ENCODE measurements at places on chromosomes 12 and 14. TPM values are rescaled to one million over a fixed set of nuclear protein-coding genes. Genes with fewer than 3 reads are reported as not detected.

DNA sequence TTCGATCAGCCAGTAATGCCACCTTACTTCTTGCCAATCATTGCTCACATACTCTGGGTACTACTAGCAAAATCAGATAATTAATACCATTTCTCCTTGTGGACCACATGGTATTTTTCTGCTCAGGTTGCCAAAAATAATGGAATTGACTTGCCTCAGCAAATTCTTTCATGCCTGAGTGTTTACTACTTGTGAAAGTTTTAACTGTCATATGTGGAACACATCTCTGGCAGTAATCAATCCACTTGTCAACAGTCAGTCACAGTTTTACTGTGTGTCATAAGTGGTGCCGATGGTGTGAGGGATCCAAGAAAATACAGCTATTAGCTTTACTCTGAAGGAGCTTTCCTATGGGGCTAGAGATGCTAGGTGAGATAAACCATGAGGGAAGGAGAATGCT, 55.3 kb upstream of the ATF1 start:
- no peak overlapping the region for H3K4me3 ChIP-seq
- no peaks in the 10 kb centered on the region for H3K4me1 ChIP-seq
- no peaks in the 10 kb centered on the region for H3K36me3 ChIP-seq
- peak overlapping the region; percentile 68 for H3K27ac ChIP-seq

Gene SIX6
- not detected for total RNA-seq

GRCh38 chr14:95307402-95308041, 12.2 kb downstream of the CLMN start:
- no peak overlapping the region for H3K27ac ChIP-seq
- no peak overlapping the region for H3K4me3 ChIP-seq
- DNase-seq = no peak
- no peaks in the 10 kb centered on the region for H3K4me1 ChIP-seq
- no peaks in the 10 kb centered on the region for H3K36me3 ChIP-seq
- peaks cover 54% of the 10 kb centered on the region for H3K27me3 ChIP-seq

GRCh38 chr12:92370828-92371227, 225.2 kb upstream of the BTG1 start:
- peaks cover 4% of the 10 kb centered on the region for H3K36me3 ChIP-seq
- no peak overlapping the region for H3K27ac ChIP-seq
- H3K4me3 ChIP-seq = no peak overlapping the region

- no peak for DNase-seq
- no peaks in the 10 kb centered on the region for H3K36me3 ChIP-seq
- H3K27ac ChIP-seq = no peak overlapping the region
Observed at GRCh38 chr12:113097716-113098440, 37.7 kb downstream of the RASAL1 start.

DNA sequence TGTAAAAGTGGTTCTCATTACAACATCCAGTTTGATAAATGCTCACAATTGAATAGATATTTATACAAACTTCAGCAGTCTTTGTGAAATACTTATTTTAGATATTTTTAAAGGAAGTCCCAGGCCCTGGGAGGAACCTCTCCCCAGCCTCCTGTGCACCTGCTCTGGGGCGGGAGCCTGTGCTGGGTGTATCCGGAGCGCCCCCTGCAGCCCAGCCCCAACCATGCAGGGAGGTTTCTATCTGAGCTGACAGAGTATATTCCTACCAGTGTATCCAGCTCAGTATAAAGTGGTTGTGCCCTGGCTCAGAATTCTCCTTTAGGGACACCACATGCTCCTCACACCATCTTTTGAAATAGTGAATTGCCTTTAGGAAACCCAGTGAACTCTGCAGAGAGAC, 851.8 kb downstream of the TMEM121 start:
- peak; percentile 63 for DNase-seq
- H3K4me1 ChIP-seq = peaks cover 20% of the 10 kb centered on the region
- peaks cover 17% of the 10 kb centered on the region for H3K27me3 ChIP-seq
- no peak overlapping the region for H3K27ac ChIP-seq
- no peaks in the 10 kb centered on the region for H3K36me3 ChIP-seq

- peaks cover 6% of the 10 kb centered on the region for H3K27me3 ChIP-seq
- no peak overlapping the region for H3K27ac ChIP-seq
- H3K36me3 ChIP-seq = no peaks in the 10 kb centered on the region
- H3K4me3 ChIP-seq = no peak overlapping the region
- DNase-seq = no peak
Observed at GRCh38 chr14:96130854-96131253, 73.8 kb upstream of the BDKRB2 start.

Gene ADAM20
- 1.3 TPM for total RNA-seq

Gene PCED1B
- 91.8 TPM for total RNA-seq

Gene ESRRB
- total RNA-seq = 0.36 TPM

GRCh38 chr12:32343496-32343895, 55.9 kb upstream of the FGD4 start:
- H3K4me1 ChIP-seq = no peaks in the 10 kb centered on the region
- H3K36me3 ChIP-seq = no peaks in the 10 kb centered on the region
- no peak for DNase-seq
- no peaks in the 10 kb centered on the region for H3K27me3 ChIP-seq
- H3K27ac ChIP-seq = peak overlapping the region; percentile 10

- H3K4me3 ChIP-seq = no peak overlapping the region
- peaks cover 12% of the 10 kb centered on the region for H3K4me1 ChIP-seq
- H3K27me3 ChIP-seq = peaks cover under 1% of the 10 kb centered on the region
- DNase-seq = no peak
Observed at GRCh38 chr14:51167587-51168214, 72.3 kb upstream of the TMX1 start.

Gene SLC7A8
- 1.2 TPM for total RNA-seq

Gene PGF
- 0.35 TPM for total RNA-seq

DNA sequence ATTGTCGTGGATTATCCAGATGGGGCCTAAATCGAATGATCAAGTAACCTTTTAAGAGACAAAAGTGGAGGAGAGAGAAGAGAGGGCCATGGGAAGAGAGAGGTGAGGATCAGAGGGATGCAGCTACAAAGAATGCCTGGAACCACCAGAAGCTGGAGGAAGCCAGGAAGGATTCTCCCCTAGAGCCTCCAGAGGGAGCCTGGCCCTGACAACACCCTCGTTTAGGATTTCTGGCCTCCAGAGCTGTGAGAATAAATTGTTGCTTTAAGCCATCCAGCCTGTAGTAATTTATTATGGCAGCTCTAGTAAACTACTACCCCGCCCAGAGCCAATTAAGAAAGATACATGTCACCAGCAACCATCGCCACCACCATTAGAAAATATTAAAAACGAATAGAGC, 46.2 kb upstream of the GSC start:
- H3K27me3 ChIP-seq = no peaks in the 10 kb centered on the region
- H3K4me3 ChIP-seq = no peak overlapping the region
- DNase-seq = no peak
- H3K36me3 ChIP-seq = no peaks in the 10 kb centered on the region

GRCh38 chr12:50751948-50752721, 11.8 kb upstream of the ATF1 start:
- peak overlapping the region; percentile 63 for H3K27ac ChIP-seq
- no peak for DNase-seq
- H3K4me1 ChIP-seq = no peaks in the 10 kb centered on the region
- no peaks in the 10 kb centered on the region for H3K36me3 ChIP-seq
- no peaks in the 10 kb centered on the region for H3K27me3 ChIP-seq
- no peak overlapping the region for H3K4me3 ChIP-seq

DNA sequence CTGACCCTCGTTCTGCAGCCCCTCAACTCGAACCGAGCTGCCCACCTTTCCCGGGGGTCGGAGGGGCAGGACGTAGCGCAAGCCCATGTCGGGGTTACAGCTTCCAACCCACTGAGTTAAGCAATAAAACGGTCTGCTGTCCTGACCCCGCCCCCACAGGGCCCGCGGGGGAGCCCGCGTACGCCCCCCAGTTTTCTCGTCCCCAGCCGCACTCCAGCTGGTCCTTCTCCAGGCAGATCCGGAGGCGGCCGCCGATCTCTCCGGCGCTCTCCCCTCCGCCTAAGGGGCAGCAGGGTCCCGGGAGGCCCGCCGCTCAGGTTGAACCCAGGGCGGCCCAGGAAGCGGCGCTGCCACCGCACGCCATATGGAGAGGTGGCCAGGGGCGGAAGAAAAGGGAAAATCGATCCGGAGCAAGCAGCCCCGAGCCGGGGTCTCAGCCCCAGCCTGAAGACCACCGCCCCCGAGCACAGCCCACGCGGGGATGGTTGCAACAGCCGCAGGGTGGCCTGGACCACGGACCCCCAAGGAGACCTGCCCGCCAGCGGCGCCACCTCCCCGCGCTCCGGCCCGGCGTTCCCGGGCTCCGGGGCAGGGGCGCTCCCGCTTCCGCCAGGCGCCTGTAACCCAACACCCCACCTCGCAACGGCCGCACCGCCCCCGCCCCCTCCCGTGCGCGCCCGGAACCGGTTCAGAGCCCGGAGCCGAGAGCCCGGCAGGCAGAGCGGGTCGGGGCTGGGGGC, 760 bp downstream of the ACTN1 start:
- peak overlapping the region; percentile 82 for H3K27ac ChIP-seq
- H3K4me1 ChIP-seq = peaks cover 44% of the 10 kb centered on the region
- peaks cover 21% of the 10 kb centered on the region for H3K36me3 ChIP-seq
- DNase-seq = peak; percentile 68

DNA sequence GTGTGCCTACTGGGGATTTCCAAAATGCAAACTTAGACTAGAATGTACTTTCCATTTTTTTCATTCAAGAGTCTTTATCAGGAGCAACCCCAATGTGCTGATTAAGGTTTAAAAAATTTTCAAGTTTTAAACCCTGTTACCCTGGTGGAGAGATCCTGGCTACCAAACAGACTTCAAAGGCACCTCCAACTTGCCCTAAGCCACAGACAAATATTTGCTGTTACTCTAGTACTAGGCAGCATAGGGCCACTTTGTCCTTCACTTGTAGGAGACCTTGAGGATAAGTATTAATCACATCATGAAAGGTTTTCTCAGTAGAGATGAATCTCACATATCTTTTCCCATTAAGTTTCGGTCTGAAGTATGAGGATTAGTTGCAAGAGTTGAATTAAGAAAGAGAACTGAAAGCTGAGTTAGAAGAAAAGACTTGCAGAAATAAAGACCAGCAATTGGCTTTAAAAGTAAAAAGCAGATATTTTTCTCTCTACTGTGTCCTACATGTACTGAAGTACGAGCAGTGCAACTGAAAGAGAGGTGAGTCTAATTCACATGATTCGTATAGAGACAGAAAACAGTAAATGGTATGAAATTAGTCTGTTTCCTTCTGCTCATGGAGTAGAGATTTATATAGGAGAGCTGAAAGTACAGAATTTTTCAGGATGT, 28.3 kb downstream of the NTN4 start:
- no peak for DNase-seq
- peaks cover 50% of the 10 kb centered on the region for H3K27me3 ChIP-seq
- no peak overlapping the region for H3K27ac ChIP-seq
- H3K36me3 ChIP-seq = no peaks in the 10 kb centered on the region

GRCh38 chr12:109725321-109726105, 11.9 kb downstream of the FAM222A start:
- no peak overlapping the region for H3K27ac ChIP-seq
- no peak overlapping the region for H3K4me3 ChIP-seq
- H3K4me1 ChIP-seq = no peaks in the 10 kb centered on the region

Gene KRT74
- total RNA-seq = not detected

GRCh38 chr12:94208622-94208966, 60.2 kb downstream of the PLXNC1 start:
- no peaks in the 10 kb centered on the region for H3K27me3 ChIP-seq
- peaks cover 3% of the 10 kb centered on the region for H3K36me3 ChIP-seq
- peaks cover 60% of the 10 kb centered on the region for H3K4me1 ChIP-seq
- H3K4me3 ChIP-seq = peak overlapping the region; percentile 95

- H3K36me3 ChIP-seq = no peaks in the 10 kb centered on the region
- H3K4me1 ChIP-seq = peaks cover 26% of the 10 kb centered on the region
- peak overlapping the region; percentile 57 for H3K27ac ChIP-seq
- H3K27me3 ChIP-seq = peaks cover 18% of the 10 kb centered on the region
- peak; percentile 34 for DNase-seq
- peak overlapping the region; percentile 70 for H3K4me3 ChIP-seq
Observed at GRCh38 chr14:105861985-105862465, 335.6 kb downstream of the TMEM121 start.

- no peaks in the 10 kb centered on the region for H3K4me1 ChIP-seq
- DNase-seq = no peak
- no peak overlapping the region for H3K27ac ChIP-seq
Observed at GRCh38 chr14:29446971-29447370, 480.7 kb downstream of the PRKD1 start.

DNA sequence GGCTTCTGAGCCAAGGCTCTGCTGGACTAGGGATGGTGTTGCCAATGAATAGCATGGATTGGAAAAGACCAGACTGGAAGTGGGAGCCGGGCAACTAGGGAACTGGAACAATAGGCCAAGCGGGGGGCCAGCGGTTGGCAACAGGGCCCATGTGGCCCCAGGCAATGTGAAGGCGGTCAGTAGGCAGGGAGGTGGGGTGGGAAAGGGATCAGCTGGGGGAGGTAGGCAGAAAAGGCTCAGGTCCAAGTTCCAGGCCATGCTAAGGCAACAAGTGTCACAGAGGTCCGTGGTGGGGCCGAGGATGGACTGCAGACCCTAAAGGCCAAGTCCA, 14.9 kb upstream of the MLXIP start:
- H3K4me3 ChIP-seq = no peak overlapping the region
- no peak overlapping the region for H3K27ac ChIP-seq
- H3K4me1 ChIP-seq = peaks cover 24% of the 10 kb centered on the region
- H3K27me3 ChIP-seq = peaks cover 7% of the 10 kb centered on the region
- no peak for DNase-seq

Gene TESPA1
- 95.5 TPM for total RNA-seq

Gene LRRC10
- total RNA-seq = not detected

DNA sequence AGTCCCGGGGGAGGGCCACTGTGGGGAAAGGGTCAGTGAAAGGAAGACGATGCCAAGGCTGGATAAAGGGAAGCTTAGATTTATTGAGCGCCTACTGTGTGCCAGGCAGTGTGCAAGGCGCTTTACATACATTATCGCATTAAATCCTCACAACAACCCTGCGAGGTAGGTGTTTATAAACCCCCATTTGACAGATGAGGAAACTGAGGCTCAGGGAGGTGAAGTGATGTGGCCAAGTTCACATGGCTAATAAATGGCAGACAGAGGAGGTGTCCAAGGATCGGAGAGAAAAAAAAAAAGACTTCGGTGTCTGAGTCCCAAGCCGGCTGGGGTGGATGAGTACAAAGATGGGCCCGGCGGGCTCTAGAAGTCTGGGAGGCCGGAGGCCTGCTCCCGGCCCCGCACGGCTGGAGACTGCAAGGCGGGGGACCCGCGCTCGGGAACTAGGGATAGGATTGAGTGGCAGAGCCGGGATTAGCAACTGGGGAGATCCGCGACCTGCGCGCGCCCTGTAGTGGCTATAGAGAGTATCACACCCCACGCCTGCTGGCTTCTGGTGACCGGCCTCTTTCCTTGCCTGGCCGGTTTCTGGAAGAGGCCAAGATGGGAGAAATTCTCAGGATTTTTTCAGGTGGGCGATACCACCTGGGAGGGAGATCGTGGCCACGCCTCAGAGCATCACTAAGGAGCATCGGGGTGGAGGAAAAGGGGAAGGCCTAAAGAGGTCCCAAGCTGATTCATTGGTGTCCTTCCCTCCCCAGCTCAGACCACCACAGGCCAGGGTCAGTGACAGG, 3.9 kb downstream of the DDN start:
- H3K4me1 ChIP-seq = peaks cover 21% of the 10 kb centered on the region
- H3K27ac ChIP-seq = no peak overlapping the region
- H3K27me3 ChIP-seq = peaks cover 46% of the 10 kb centered on the region
- peak; percentile 63 for DNase-seq
- peak overlapping the region; percentile 68 for H3K4me3 ChIP-seq
- H3K36me3 ChIP-seq = no peaks in the 10 kb centered on the region

GRCh38 chr14:78788467-78789360, 618.5 kb downstream of the NRXN3 start:
- no peak overlapping the region for H3K27ac ChIP-seq
- no peaks in the 10 kb centered on the region for H3K27me3 ChIP-seq
- DNase-seq = no peak

Measured in activated T-cell treated with anti-CD3 and anti-CD28 coated beads, Interleukin-2, amount 50 U/mL, for 72 hours (primary cell).